Activated effector memory CD4-positive, alpha-beta T cell treated with Interleukin-2 at 50 U/mL for 16 hours (primary cell): ENCODE measurements at places on chromosomes 2 and 18.
A peak's percentile ranks its signal among the peaks of the same experiment; 100 is the strongest.

GRCh38 chr2:169069341-169069740 is at the start of gene DHRS9:
Gene DHRS9 (plus strand): TSS chr2:169069563. CDS start chr2:169081582, 12,019 bp downstream.
- no peak for DNase-seq

GRCh38 chr2:25044990-25045389 is 3.1 kb downstream of the EFR3B start:
- no peak for DNase-seq

- DNase-seq, result no peak
These were observed 26.2 kb downstream of the CNOT11 start for GRCh38 chr2:101278925-101279324.

DNA sequence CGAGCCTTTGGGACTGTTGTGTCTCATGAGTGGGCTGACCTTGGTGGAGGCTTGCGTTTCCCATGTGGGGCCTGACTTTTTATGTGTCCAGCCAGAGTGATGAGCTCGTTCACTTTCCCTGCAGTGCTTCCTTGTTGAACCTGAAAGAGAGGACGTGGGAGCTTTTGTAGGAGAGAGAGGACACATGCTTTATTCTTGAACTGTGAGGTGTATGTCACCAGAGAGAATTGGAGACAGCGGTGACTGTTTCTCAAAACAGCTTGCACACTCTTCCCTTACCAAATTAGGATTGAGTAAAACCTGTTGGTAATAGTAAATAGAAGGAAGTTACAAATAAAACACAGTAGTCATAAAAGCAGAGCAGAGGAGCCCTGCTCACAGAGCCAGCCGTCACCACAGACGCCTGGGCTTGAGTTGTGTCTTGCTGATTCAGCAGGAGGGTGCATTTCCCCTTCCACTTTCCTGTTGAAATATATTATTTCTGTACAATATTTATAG is 60.7 kb downstream of the INPP4A start:
- DNase-seq, result no peak

- DNase-seq, result no peak
These were observed 761.6 kb downstream of the DCC start for GRCh38 chr18:53101536-53102105.

GRCh38 chr2:225994748-225995405 is 595.4 kb downstream of the NYAP2 start:
- no peak for DNase-seq

- DNase-seq, result no peak
These were observed 68.2 kb downstream of the ZNF521 start for GRCh38 chr18:25283781-25284180.

DNA sequence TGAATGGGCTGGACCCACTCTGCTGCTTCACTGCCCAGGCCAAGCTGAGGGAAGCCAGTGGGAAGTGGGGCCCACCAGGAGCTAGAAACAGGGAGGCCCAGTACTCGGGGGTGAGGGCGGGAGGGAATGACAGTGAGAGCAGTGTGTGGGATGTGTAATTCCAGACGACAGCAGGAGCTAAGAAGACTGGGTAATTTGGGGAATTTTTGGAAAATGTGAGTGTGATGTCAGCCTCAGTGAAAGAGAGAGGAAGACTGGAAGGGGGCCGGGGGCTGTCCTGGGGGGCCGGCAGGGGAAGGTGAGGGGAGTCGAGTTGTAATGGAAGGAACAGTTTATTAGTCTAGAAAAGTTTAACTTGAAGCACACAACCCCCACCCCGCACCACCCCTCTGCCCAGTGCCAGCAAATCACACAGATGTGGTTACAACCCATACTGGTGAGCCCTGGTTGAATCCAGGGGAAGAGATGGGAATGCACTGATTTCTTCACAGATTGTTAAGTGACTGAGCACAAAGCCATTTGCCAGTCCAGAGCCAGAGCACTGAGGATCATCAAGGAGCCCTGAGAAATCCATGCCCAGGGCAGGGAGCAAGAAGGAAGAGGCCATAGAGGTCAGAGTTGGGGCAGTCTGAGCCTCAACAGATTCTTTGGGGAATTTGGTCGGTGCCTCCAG is 76.7 kb upstream of the PKDCC start:
- no peak for DNase-seq

- DNase-seq, result no peak
These were observed 416.4 kb upstream of the UBE2E3 start for GRCh38 chr2:180564051-180564450.

GRCh38 chr2:16546128-16546754 is 119.4 kb downstream of the CYRIA start:
- no peak for DNase-seq

DNA sequence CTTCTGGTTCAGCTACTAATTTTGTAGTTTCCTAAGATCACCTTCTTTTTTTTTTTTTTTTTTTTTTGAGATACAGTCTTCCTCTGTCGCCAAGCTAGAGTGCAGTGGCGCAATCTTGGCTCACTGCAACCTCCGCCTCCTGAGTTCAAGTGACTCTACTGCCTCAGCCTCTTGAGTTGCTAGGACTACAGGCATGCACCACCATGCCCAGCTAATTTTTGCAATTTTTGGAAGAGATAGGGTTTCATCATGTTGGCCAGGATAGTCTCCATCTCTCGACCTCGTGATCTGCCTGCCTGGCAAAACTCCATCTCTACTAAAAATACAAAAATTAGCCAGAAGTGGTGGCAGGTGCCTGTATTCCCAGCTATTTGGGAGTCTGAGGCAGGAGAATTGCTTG is 301.5 kb upstream of the TFPI start:
- no peak for DNase-seq

GRCh38 chr2:218072002-218072401 is 2.9 kb downstream of the RUFY4 start:
- no peak for DNase-seq

DNA sequence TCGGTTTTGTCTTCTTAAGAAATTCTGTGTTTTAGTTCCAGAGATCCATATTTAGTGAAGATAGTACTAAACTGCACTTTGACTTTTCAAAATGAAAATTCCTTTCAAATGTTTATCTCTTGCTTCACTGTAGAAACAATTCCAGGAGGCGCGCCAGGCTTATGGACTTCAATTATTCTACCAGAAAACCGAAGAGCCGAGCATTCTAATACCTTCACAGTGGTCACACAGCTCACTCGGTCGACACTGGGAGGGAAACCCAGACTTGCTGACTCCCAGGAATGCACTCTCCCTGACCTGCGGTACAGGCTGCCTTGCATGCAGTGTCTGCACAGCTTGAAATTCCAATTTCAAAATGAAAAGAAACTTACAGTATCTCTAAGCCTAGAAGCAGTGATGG is 119.9 kb upstream of the PIEZO2 start:
- DNase-seq, result no peak

GRCh38 chr2:16669388-16669787 is 3.8 kb upstream of the CYRIA start:
- DNase-seq, result no peak

DNA sequence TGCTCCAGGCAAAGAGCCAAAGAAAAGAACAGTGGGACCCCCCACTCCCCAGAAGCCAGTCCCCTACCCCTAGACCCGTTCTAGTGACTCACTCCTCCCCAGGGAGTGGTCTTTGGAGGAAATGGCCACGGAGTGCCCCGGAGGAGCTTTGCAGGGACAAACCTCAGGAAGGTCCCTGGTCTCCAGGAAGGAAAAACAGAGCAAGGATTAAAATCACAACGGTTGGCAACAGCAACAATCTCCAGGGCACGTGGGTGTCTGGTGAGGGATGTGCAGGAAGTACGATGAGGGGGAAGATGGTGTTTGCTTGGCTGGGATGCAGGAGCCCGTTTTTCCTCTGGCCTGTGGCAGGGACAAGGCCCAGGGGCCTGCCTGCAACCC is 135.0 kb downstream of the SMAD2 start:
- DNase-seq, result no peak

GRCh38 chr18:23868136-23868785 is 146.3 kb upstream of the TTC39C start:
- DNase-seq, result no peak

GRCh38 chr2:240136671-240137292 is 677 bp upstream of the COPS9 start:
- no peak for DNase-seq

DNA sequence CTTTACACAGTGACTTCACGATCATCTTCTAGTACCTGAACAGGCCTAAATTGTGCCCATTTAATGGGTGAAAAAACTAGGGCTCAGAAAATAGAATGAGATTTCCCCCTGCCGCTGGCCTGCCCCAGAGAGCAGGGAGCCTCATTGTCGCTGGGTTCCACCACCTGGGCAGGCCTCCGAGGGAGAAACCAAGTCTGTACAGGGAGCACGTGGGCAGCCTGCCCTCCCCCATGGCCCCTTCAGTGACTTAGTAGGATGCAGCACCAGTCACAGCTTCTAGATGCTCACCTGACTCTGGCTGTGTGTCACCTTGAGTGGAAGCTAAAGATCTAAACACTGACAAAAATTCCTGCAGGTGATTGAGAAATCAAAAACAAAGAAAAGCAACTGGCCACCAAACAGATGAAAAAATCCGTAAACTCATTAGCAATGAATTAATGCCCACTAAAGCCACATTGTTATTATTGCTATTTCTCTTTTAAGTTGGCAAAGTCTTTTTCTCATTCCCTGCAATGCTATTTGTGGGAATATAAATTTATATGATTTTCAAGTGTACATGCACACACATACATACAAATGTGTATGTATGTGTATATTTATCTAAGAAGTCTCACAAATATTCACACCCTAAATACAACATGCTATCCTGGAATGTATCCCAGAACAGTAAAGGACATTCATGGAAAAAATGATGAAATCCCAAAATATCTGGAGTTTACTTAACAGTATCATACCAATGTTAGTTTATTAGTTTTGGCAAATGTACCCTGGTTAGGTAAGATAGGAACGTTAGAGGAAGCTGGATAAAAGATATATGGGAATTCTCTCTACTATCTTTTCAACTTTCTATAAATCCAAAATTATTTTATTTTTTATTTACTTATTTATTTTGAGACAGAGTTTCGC is 18.7 kb upstream of the ASPRV1 start:
- DNase-seq, result no peak

DNA sequence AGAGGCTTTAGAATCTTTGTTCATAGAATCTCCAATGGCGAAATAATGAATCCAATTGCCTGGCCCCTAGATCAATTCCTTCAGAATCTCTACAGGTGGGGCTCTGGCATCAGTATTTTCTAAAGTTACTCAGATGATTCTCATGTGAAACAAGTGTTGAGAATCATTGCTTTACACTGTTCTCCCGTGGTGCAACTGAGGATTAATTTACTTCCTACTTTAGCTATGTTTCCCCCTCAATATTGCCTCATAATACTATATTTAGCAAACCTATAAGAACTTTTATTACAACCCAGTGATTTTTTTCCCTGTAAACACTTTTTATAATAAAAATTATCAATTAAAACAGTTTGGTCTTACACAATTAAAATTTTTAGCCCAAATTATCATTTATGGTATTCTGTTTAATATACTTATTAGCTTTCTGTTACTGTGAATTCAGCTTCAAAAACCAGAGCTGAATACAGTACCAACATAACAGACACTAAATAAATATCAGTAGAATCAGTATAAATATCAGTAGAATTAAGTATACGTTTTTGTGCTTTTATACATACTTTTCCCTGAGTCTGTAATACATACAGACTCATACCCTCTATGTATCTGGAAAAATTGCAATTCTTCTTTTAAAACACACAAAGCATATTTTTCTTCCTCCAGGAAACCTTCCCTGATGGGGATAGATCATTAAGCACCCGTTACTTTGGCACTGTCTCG is 20.8 kb downstream of the SLC38A11 start:
- no peak for DNase-seq

DNA sequence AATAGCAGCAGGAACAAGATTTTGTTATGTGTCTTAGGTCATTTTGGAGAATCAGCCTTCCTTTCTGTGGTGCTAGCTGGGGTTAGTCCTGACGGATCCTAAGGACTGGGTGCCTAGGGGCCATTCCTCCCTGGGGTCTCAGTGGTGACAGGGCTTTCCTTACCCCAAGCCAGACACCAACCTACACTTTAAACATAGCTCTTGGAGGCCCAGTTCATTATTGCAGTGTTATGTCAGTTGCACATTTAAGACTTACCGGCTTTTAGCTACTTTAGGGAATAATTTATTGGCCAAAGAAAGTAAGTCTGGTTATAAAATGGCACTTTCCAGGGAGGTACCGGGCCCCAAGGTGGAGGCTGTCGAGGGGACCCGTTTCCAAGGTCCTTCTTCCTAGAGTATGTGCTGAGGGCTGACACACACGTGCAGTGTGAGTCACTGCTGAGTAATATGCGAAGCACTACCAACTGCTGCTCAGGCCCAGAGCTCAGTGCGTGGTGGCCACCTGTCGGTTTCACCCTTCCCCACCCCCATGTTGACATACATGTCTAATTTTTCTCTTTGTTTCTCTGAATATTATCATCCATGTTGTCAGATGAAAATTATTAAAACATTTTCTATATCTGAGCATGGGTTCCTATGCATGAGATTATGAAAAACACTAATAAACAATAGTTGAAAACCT is 37.0 kb upstream of the GRHL1 start:
- no peak for DNase-seq

GRCh38 chr2:165067643-165068486 is 112.5 kb upstream of the SLC38A11 start:
- DNase-seq, result no peak

DNA sequence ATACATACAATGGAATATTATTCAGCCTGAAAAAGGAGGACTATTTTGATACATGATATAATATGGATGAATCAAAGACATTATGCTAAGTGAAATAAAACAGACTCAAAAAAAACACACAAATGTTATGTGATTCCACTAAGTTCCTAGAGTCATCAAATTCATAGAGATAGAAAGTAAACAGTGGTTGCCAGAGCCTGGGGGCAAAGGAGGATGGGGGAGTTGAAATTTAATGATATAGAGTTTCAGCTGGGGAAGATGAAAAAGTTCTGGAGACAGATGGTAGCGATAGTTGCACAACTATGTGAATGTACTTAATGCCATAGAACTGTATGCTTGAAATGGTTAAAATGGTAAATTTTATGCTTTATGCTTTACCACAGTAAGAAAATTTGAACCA is 119.7 kb downstream of the METTL4 start:
- DNase-seq, result no peak

- no peak for DNase-seq
These were observed 53.8 kb downstream of the TGOLN2 start for GRCh38 chr2:85273738-85274731.

GRCh38 chr2:25168256-25169072 is at the start of gene POMC:
Gene POMC (minus strand): TSS chr2:25168580. CDS start chr2:25164772, 3,808 bp downstream.
- DNase-seq, result peak; percentile 6

DNA sequence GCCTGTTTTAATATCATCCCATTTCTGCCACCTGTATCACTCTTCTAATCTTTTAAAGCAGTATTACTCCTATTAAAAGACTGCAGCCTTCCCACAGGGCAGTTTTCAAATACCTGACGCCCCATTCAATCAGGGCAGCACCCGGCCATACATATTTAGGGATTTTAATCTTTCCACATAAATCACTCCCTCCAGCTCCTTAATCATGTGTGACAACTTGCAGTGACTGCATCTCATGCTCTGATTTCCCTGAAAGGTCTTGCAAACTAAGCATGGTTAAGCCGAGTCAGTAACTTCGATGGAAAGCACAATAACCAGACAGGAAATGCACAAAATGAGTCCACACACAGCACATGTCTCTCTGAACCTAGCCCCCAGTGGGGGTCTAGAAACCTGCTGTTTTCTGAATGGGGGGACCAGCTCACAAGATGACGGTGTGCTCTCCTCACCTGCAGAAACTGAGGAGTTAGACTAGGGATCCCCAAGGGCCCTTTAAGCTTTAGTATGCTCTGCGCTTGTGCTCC is 116.9 kb upstream of the CREB1 start:
- DNase-seq, result no peak
